ENCODE measurements at places on chromosomes 2 and 18.

GRCh38 chr2:23791030-23791429 is 135.9 kb downstream of the ATAD2B start:
- DNase-seq: no peak

DNA sequence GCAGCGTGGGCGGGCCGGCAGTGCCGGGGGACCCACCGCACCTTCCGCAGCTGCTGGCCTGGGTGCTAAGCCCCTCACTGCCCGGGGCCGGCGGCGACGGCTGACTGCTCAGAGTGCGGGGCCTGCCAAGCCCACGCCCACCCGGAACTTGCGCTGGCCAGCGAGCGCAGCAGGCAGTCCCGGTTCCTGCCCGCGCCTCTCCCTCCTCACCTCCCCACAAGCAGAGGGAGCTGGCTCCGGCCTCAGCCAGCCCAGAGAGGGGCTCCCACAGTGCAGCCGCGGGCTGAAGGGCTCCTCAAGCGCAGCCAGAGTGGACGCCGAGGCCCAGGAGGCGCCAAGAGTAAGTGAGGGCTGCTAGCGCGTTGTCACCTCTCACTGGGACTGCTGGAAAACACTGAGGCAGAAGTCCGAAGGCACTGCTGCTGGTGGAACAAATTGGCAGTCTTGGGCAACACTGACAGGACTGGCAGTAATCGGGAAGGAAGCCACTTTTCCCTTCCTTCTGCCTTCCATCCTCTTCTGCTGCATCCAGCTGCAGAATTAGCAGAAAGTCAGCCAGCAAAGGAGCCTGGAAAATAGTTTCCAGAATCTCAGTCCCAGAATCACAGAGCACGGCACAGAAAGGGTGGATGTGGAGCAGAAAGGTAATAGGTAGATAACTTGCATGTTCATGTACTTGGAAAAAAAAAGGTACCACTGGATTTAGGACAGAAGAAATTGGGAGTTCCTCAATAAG is 179.4 kb upstream of the FN1 start:
- no peak for DNase-seq

DNA sequence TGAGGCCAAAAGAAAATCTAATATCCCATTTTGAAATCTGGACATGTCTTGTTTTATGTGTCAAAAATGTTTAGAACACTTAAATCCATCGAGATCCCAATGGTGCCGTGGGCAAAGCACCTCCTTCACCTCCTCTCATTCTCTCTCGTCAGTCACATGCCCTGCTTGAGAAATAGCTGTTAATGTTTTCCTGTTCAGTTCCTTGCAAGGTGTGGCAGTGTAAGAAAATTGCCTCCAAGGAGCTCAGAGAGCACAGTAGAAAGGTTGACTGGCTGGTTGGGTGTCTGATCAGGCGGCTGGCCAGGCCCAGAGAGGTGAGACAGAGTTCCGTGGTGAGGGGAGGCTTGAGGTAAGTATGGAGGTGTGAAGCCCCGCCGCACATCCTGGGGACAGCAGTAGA is 210.2 kb downstream of the TSN start:
- no peak for DNase-seq

- DNase-seq: no peak
Measured at GRCh38 chr18:69974365-69974764, 26.7 kb upstream of the CD226 start.

DNA sequence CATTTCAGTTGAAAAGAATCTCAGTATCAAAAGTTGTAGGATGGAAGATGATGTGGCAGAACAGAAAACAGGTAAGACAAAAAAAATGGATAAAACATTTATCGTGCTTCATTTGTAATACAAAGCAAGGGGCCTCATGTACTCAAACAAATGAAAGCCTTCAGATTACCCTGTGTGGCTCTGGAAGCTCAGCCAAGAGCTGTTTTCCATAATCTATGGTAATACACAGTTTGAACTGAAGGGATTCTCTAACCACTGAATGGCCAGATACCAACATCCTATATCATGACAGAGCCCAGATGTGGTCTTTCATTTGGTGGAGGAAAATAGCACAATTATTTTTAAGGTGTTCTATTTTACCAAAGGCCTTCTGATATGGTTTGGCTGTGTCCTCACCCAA is 272.1 kb upstream of the RND3 start:
- no peak for DNase-seq

DNA sequence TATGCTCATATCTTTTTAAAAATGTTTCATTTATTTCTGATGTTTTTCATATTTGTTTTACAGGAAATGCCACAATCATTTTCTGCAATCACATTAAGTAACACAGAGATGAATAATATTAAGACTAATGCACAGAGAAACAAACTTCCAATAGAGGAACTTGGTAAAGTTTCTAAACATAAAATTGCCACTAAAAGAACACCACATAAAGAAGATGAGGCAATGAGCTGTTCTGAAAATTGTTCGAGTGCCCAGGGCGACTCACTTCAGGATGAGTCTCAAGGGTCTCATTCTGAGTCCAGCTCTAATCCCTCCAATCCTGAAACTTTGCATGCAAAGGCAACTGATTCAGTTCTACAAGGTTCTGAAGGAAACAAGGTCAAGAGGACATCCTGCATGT is 70.4 kb downstream of the APLF start:
- no peak for DNase-seq

- no peak for DNase-seq
Measured at GRCh38 chr2:3777966-3778365, 74.6 kb downstream of the DCDC2C start.

- no peak for DNase-seq
Measured at GRCh38 chr2:101502095-101502494, 27.2 kb upstream of the RFX8 start.

DNA sequence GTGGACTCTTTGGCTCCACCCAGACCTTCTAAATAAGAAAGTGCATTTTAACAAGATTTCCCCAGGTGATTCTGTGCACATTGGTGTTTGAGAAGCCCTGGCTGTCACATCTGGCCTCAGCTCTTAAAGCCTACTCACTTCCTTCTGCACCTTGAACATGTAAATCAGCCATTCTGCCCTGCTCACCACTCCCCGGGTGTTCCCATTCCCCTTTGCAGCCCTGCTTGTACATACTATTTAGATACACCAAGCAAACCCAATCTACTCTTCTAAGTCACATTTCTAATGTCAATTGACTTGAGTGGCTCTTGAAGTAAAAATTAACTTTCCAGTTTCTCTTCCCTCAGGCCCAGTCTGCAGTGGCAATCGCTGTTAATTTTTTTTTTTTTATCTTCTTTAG is 13.1 kb upstream of the SCN1A start:
- no peak for DNase-seq

DNA sequence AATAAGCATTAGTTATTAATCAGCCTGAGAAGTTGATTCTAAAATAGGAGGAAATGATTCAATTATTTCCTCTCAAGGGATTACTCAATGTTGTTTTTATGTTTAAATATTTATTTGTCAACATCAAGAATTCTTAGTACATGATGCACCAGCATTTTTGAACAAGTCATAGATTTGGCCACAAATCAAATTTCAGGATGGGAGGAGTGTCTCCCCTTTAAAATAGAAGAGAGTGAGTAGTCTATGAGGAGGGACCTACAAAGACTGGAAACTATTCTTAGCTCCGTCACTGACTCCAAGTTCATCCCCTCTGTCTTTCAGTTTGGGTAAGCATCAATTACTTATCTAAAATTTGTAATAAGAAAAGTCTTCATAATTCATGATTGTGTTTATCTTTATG is 18.6 kb upstream of the IL18R1 start:
- DNase-seq: no peak
